ENCODE measurements at places on chromosomes 7 and 10.

- DNase-seq = no peak
Observed at GRCh38 chr7:17229228-17229627, 69.2 kb upstream of the AHR start.

GRCh38 chr7:99393355-99394187 lies 14.8 kb downstream of the PDAP1 start:
- DNase-seq = no peak

DNA sequence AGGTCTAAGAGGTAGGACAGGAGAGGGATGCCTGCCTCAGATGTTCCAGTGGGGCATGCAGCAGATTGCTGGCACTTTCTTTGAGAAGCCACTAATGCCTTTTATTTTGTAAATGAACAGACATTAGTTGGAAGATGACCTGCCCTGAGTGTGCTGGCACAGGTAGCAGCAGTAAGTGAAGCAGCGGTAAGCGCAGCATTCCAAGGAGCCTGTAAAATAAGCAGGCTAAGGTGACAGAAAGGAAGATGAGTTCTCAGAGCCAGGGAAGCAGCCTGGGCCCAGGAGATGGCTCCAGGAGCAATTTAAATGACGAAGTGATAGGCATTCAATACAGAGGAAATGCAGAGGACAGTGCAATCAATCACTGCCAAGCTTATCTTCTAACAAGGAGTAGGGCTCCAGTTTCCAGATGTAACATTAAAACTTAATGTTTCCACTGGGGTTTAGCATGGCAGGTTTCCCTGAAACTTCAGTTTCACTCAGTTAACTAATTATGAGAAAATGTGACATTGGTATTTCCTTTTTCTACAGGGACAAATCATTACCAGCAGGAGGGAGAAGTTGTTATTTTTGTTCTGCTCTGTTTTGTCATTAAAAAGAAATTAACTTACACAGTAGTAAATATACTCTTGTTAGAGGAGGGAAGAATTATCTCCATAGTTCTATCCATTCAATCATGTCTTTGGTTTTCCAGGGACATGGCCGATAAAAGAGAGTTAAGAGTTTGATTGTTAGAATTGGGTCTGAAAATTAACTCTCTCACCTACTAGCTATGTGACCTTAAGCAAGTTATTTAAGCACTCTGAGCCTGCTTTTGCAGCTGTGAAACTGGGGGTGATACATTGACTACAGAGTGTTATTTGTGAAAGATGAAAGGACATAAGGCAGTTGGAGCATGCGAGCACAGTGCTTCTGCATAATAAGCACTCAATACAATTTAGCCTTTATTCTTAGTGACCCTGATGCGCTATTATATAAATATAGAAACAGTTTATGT lies 96.6 kb upstream of the PTN start:
- no peak for DNase-seq

DNA sequence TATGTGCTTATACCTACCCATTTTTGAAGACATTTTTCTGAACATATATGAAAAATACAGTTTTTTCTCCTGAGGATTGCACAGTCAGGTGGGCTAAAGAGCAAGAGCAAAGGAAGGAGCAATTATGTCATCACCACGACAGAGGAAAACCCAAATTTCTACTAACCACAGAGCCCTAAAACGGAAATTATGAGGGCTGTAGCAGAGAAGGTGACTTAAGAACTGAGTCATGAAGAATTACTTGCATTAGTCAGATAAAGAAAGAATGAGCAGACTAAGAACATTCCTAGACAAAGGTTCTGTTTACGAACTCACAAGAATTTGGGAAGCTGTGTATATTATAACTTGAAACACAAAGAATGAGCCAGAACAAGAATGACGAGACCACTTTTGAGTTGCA lies 974.4 kb downstream of the NXPH1 start:
- DNase-seq = no peak

- DNase-seq = no peak
Observed at GRCh38 chr10:123704812-123705211, 38.7 kb downstream of the GPR26 start.

DNA sequence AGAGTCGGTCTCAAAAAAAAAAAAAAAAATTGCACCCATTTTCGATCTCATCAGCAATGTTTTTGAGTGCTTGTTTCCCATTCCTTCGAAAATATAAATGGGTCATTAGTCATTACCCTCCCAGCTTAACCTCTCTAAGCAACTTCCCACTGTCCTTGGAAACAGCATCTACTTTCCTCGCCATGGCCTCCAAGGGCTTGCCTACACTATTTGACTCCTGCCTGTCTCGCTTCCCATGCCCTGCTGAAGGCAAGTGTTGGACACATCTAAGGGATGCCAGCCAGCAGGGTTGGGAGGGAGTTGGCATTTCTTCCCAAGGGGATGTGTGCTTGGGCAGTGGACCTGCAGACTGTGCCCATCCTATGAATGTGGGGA lies 12.7 kb upstream of the RHBDD2 start:
- no peak for DNase-seq

DNA sequence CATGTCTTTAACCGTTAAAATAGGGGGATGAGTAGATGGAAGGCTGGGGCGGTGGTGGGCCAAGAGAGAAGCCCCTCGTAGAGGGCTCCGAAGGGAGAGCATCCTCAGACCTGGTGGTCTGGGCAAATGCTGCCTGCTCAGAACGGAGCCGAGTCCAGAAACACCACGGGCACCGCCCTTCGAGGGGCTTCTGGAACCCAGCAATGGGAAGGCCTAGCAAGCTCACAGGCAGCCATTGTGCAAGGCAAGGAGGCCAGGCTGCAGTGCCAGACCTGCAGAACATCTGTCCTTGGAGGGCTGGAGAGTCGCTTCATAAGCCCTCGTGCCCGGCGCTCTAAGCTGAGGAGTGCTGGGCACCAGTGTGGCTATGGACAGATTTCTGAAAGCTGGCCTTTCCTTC lies 644.1 kb upstream of the GALNT17 start:
- DNase-seq = no peak

DNA sequence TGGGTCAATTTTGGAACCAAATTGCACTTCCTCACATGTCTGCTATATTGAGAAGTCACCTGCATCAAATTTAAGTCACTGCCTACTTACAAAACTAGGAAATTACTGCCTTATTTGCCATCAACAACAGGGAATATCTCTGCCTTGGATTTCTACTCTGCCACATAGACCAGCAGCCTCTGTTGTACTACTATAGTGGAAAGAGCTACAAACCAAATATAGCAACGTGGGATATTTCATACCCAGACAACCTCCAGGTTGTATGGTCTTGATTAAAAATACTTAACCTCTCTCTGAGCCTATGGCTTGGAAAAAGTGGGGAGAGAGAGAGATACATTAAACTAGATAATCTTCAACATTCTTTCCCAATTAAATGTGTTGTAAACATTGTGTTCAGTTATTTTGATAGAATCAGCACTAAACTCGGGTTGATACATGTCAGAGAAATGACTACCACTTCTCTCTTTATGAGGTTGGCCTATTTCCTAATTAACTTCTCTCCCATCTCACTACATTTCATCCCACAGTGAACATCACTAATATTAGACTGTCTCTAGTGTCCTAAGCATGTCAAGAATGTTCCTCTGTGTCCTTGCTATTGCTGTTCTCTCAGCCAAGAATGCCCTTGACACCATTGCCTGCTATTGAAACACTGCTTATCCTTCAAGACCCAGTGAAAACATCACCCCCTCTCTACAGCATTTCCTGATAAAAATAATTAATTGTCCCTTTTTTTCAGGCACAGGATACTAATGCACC lies 421.2 kb downstream of the IPMK start:
- DNase-seq = no peak

DNA sequence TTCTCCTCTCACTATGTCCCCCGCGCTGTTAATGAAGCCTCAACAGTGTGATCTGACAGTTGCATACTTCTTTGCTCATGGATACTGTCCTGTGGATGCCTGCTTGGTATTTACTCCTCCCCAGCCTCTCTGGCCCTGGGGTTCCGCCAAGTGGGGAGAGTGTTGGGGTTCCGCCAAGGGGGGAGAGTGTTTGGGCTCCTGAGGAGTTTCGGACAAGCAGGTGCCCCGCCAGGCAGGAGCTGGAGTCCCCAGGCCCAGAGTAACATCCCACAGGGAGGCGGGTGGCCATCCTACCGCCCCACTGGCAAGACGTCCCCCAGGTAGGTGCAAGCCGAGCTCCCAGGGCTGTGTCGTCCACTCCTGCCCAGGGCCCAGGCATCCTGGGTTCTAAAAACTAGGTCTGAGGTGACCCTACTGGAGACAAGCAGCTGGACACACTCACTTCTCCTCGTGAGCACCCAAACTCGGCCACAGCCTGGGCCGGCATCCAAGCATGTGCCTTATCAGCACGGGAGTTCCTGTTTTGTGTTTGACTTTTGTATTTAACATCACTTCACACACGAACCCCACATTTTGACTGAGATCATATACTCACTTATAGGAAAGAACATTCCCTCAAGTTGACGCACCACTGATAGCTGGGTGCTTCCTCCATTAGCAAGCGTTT lies 34.2 kb downstream of the CAMK2B start:
- no peak for DNase-seq

DNA sequence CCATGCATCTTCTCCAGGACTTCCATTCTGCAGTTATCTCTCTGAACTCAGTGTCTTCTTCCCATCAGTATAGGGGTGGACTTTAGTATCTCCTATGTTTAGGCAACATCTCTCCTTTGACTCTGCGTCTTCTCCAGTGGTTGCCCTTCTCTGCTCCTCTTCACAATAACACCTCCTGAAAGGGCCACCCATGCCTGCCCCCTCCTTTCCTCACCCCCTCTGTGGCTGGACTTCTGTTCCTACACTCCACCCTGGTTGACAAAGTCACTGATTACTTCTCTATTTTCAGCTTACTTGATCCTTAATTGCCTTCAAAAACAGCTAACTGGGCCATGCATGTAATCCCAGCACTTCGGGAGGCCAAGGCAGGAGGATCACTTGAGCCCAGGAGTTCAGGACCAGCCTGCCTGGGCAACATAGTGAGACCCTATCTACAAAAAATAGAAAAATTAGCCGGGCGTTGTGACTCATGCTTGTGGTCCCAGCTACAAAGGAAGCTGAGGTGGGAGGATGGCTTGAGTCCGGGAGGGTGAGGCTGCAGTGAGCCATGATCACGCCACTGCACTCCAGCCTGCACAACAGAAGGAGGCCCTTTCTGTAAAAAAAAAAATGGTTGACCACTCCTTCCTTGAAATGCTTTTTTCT lies 13.7 kb downstream of the SRGN start:
- no peak for DNase-seq

DNA sequence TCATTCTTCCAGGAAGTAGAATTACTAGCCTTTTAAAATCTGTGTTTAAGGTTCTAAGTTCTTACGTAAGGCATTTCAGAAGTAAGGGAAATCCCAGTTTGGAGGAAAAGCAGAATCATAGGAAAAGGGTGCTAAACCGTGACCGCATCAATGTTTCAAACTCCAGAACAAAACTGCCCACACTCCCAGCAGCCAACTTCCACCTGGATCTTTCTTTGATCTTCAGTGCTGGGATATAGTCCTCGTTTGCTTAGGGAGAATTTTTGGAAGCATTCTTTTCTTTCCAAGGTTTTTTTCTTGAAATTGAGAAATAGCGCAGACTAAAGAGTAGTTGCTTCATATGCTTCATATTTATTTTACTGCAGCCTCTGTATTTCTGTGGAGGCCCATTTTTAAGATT lies 8.9 kb downstream of the PROSER2 start:
- DNase-seq = no peak

GRCh38 chr10:11720260-11720741 lies 21.9 kb upstream of the ECHDC3 start:
- DNase-seq = no peak

GRCh38 chr7:141920281-141920680 lies 4.1 kb downstream of the OR9A4 start:
- no peak for DNase-seq

GRCh38 chr10:3510741-3511140 lies 274.3 kb downstream of the KLF6 start:
- DNase-seq = no peak

GRCh38 chr10:112383325-112383724 lies 9.4 kb downstream of the ACSL5 start:
- no peak for DNase-seq
